ENCODE measurements at places on chromosomes 11 and 22.

GRCh38 chr22:44100411-44100810 lies 76.3 kb downstream of the PARVB start:
- no peak for DNase-seq

DNA sequence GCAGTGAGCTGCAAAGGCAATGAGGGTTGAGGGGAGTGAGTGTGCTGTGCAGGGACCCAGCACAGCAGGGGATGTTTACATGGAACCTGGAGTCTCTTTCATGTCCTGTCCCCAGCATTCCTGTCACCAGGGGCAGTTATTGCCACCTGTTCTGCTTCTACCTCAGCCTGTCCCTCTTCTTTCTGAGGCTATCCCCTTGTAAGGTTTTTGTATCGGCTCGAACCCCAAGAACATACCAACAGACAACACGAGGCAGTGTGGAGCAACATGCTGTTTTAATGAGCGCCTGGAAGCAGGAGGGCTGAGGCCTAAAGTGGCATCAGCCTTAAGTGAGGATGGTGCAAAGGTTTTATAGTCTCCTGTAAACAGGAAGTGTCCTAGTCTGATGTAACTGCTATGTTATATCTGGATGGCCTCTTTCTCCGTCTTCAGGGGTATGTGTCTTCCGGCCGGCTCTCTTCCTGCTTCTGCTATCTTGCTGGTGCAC lies 3.9 kb downstream of the SCGB2A2 start:
- no peak for DNase-seq

DNA sequence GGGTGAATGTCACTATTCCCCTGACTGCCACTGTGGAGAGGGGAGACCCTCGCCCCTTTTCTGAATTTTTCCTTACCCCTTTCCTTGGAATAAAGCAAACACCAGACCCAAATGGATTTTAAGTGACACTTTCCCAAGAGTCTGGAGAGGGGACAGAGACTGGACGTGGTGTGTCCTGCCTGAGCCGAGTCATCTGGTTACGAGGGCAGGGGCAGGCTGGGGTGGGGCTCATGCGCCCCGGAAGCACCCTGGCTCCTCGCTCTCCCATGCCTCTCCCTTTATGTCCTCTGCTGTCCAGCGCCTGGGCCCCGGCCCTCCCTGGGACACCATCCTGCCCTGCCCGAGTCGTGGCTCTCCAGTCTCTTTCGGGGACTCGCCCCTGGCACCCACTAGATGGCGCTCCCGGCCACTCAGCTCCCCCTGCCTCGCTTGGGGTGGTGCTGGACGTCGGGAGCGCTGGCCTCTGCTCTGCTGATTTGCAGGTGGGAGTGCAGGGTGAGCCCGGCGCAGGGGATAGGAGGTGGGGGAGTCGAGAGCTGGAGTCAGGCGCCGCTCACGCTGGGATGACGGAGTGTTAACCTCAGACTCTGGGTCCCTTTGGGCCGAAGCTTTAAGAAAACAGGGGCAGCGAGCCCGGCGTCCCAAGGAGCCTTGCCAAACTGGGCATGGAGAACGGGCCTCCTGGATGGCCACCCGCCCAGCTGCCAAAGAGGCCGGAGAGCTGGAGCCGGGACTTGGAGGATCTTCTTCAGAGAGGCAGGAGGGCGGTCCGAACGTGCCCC lies 89.8 kb downstream of the RPS6KA4 start:
- DNase-seq: peak; percentile 81

GRCh38 chr11:48104568-48104924 lies 112.1 kb upstream of the OR4B1 start:
- no peak for DNase-seq

- DNase-seq: no peak
Measured at GRCh38 chr11:62033191-62034035, 66.0 kb upstream of the FTH1 start.

DNA sequence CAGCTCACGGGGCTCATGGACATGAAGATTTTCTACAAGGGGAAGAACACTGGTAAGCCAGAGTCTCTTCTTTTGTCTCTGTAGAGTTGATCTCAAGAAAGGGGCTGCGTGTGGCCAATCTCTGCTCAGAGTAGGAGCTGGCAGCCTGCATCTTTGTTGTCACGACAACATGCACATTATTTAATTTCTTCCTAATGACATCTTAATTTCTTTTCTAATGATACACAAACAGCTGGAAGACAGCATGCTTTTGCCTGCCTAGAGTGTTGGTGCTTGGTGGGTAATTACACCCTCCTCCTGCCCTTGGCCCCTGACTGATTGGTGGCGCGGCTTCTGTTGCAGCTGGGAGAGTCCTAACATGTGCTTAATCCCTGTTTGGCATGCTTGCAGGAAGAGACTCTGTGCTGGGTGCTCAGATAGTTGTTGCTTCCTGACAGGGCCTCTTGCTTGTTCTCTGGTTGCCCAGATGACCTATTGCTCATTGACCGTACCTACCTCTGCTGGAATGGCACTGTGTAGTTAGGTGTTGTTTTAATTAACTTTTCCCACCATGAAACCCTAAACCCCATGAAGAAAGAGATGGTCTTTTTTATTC lies 106.9 kb upstream of the SORL1-AS1 start:
- no peak for DNase-seq

- DNase-seq: no peak
Measured at GRCh38 chr22:20203552-20204201, 52.8 kb upstream of the CCDC188 start.

GRCh38 chr11:102840018-102840417 lies 3.4 kb downstream of the MMP3 start:
- no peak for DNase-seq

DNA sequence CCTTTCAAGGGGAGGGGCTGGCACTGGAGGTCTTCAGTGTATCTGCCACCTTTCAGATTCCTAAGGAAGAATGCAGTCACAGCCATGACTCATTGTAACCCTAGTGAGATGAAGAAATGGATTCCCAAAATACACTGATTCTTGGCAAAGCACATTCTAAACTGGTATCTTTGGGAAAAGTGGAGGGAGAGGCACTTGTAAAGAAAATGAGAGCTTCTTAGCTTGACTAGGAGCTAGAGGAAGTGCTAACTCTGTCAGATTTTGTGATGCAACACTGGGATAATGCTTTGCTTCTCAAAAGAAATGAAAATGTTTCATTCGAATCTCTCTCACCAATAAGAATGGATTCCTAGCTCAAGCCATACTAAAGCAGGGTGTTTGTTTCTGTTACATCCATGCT lies 14.3 kb downstream of the NRIP3 start:
- DNase-seq: no peak

DNA sequence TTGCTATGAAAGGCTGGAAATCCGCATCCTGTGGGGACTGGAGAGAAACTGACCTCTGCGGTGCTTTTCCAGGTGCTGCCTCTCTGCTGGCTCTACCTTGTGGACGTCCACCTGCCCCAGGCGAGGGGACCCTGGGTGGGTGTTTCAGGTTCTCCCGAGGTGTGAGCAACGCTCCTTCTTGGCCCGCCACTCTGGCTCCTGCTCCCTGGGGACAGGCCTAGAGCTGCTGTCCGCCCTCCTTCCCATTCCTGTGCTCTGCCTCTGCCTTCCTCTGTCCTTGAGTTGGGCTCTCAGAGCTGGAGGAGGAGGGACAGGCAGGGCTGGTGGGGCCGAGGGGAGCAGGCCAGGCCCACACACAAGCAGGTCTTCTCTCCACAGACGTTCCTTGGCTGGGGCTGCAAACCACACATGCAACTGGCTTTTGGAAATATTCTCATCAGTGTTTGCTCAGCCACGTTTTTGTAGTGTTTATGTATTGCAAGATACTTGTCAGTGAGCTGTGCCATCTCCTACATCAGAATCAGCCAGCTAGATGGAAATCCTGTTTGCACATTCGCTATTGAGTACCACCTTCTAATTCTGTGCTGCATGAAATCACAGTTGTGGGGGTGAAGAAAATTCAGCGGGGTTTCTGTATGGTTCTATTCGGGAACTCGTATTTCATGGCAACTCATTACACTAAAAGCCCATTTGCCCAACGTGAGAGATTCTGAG lies 1115.0 kb downstream of the BRD1 start:
- no peak for DNase-seq

- DNase-seq: peak; percentile 75
Measured at GRCh38 chr11:64146036-64146955, 19.6 kb downstream of the MACROD1 start.

- no peak for DNase-seq
Measured at GRCh38 chr22:37417264-37417663, 10.0 kb downstream of the ELFN2 start.

- DNase-seq: no peak
Measured at GRCh38 chr22:33544707-33545106, 375.6 kb downstream of the LARGE1 start.

DNA sequence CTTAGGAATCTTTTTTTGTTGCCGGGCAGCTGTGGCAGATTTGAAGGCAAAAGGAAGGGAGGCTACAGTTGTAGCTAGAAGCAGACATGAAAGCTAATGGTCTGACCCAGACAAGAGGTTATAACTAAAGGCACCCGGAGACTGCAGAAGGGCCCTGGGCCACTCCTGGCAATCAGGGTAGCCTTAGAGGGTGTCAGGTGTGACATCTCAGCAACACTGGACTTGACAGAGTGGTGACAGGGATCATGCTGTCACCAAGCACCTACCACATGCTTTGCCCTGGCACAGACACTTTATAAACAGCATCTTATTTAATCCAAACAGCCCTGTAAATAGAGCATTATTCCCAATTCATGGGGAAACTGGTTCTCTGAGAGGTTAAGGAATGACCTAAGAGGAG lies 25.7 kb downstream of the TUB start:
- DNase-seq: no peak

All from activated CD4-positive, alpha-beta T cell treated with anti-CD3 and anti-CD28 coated beads, Interleukin-2, amount 50 U/mL, for 48 hours (primary cell).